Left cardiac atrium (tissue), 4 donors: ENCODE measurements at places on chromosomes 5 and 9.
A peak's percentile ranks its signal among the peaks of the same experiment; 100 is the strongest.

DNA sequence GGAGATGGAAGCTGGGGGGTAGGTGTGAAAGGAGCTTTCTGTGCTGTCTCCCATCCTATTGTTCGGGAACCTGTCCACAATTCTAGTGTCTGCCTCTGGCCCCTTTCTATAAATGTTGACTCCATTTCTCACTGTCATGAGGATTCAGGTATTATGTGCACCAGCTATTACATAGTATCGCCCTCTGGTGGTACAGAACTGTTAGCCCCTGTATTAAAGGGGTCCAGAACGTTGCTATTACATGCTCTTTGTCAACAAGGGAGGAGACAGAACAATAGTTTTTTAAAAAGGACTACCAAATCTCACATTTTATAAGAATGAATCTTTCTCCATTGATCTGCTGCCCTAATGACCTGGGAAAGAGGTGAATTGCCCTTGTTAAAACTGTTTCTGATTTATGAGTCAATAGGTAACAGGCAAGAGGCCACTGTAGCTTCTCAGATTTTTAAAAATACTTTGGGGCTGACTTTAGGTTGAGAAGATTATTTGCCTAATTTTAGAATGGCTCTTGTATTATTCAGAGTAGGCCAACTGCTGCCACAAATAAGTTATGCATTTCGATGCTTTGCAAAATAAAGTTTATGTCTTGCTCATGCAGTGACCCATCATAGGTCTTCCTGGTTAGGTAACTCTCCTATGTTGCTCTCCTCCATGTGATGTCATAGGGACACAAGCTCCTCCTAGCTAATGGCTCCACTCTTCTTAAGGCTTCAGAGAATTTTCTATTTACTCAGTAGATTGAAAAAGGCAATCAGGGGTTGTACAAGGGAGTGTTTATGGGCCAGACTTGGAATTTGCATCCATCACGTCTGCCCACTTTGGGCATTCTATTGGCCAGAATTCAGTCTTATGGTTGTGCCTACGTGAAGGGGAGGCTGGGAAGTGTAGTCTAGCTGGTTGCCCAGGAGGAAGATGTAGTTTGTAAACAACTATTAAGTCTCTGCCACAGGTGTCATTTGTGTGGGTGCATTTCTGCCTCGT is 20.8 kb downstream of the DCANP1 start:
- no peak for DNase-seq

DNA sequence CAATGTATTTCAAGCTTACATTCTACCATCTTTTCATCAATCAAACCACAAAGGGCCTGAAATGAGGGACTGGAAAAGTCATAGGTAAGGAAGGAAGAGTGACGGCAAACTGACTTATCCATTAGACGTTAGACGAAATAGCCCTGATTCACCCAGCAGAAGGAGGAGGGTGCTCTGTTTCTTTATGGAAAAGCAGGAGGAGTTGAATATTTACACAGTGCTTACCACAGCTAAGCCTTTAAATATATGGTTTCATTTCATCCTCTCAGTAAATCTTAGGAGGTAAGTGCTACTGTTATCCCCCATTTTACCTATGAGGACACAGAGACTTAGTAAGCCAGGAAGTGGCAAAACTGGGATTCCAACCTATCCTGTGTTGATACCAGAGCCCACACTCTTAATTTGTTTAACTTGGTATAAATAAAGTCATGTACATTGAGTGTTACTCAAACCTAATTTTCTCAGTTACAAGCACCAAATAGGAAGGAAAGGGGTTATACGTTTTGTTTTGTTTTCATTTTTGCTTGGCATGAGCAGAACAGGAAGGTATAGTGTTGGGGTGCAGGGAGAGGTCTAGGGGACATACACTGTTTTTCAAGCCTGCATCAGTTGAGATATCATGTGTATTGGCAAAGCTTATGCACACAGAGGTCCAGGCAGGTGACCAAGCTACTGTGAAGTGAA is 98.1 kb upstream of the IFNK start:
- no peak for DNase-seq

GRCh38 chr5:160635046-160635445 is 213.4 kb downstream of the PTTG1 start:
- peak; percentile 21 for DNase-seq

DNA sequence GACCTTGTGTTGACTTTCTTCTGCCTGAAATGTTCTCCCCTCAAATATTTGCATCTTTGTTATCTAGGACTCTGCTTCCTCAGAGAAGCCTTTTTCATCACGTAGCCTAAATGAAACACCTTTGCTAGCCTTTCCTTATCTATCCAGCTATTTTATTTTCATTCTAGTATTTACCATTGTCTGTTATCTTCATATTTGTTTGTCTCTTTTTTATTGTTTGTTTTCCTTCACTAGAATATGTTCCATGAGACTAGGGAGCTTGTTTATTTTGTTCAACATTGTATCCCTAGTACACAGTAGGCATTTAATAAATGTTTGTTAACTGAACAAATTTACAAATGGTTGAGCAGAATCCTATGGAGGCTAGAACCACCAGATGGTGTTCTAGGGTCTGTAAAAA is 178.0 kb downstream of the NPR3 start:
- DNase-seq = no peak

- DNase-seq = no peak
Measured at GRCh38 chr5:144333336-144333920, 162.8 kb downstream of the KCTD16 start.

GRCh38 chr9:113769412-113769811 is 106.7 kb upstream of the ZNF618 start:
- no peak for DNase-seq

GRCh38 chr5:143231416-143231815 is 172.1 kb downstream of the NR3C1 start:
- DNase-seq = no peak

GRCh38 chr5:55102348-55102747 is at the start of gene GZMA:
Gene GZMA, plus strand, starts transcription at chr5:55102646. Its CDS starts 37 bp downstream, at chr5:55102683.
- no peak for DNase-seq

DNA sequence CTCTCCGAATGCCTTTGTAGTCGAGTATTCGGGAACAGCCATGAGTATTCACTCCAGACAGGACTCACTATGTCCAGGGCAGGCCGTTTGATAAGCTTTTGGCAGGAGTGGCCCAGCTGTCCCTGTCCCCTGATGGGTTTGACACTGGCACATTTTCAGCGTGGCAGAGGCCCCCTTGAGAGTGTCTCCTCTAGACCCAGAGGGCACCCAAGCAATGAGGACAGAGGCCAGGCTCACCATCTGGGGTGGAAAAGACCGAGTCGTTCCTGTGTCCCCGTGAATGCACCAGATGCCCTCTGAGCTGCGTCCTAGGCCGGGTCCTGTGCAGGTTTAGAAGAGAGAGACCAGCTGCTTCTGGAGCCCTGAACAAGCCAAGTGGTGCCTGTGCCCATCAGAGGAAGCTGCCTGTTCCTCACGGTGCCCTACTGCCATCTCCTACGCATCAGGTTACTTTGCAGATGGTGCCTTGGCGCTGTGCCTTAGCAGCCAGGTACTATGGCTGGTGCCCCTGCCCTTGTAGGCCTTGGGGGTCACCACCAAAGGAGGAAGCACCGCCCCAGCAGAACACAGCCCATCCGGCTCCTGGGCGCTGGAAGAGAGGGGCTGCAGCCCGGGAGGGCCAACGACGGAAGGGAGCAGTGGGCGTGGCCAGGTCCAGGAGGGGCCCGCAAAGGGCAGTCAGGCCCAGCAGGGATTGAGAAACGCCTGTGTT is 42.4 kb downstream of the LRSAM1 start:
- peak; percentile 62 for DNase-seq

- DNase-seq = no peak
Measured at GRCh38 chr5:39992617-39993202, 567.9 kb upstream of the DAB2 start.

- DNase-seq = no peak
Measured at GRCh38 chr9:92094655-92095054, 20.6 kb downstream of the SPTLC1 start.
